NCI-H2227 treated with DMSO at 0.1 percent for 48 hours (cell line): ENCODE measurements at places on chromosomes 3 and 15.

DNA sequence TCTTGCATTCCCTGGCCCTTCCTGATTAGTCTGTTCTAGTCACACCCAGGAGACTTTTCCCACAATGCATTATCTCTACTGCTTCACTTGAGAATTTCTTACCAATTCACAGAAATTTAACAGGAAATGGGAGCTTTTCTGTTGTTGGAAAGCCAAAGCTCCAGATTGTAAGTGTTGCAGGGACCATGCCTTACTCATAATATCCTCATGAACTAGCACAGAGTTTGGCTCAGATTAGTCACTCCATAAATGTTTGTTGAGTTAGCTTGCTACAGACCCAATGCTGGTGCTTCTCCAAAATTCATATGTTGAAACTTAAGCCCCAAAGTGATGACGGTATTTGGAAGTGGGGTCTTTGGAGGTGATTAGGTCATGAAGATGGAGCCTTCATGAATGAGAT is 232.6 kb downstream of the GAP43 start:
- no peak for DNase-seq

GRCh38 chr3:43923104-43923882 is 232.6 kb downstream of the ABHD5 start:
- DNase-seq = no peak

GRCh38 chr3:171459137-171459941 is 866 bp downstream of the TNIK start:
- DNase-seq = peak; percentile 36

GRCh38 chr3:114527036-114527644 is 233.3 kb downstream of the TIGIT start:
- no peak for DNase-seq

GRCh38 chr3:11120091-11120805 is 34.0 kb upstream of the HRH1 start:
- no peak for DNase-seq

DNA sequence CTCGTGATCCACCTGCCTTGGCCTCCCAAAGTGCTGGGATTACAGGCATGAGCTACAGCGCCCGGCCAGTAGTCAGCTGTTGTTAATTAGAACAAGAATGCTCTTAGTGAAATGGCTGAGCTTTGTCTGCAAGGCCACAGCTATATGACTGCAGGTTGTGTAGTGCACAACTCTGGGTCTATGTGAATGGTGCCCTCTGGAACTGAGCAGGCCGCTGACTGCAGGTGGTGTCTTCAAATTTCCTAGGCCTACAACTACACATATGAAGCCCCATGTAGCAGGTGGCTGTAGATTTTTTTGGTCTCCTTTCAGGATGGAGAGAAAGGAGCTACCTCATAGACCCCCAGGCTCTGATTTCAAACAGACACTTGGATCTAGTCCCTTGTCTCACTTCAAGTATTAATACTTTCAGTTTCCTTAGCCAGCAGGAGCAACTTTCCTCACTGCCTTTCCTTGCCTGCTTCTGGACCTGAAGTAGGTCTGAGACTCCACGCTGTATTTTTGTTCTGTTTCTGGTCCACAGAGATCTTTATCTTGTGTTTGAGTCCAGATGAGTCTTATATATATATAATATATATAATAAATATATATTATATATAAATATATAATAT is 86.9 kb downstream of the C3orf80 start:
- no peak for DNase-seq

- DNase-seq = no peak
Observed at GRCh38 chr3:139705631-139706030, 27.9 kb upstream of the NMNAT3 start.

DNA sequence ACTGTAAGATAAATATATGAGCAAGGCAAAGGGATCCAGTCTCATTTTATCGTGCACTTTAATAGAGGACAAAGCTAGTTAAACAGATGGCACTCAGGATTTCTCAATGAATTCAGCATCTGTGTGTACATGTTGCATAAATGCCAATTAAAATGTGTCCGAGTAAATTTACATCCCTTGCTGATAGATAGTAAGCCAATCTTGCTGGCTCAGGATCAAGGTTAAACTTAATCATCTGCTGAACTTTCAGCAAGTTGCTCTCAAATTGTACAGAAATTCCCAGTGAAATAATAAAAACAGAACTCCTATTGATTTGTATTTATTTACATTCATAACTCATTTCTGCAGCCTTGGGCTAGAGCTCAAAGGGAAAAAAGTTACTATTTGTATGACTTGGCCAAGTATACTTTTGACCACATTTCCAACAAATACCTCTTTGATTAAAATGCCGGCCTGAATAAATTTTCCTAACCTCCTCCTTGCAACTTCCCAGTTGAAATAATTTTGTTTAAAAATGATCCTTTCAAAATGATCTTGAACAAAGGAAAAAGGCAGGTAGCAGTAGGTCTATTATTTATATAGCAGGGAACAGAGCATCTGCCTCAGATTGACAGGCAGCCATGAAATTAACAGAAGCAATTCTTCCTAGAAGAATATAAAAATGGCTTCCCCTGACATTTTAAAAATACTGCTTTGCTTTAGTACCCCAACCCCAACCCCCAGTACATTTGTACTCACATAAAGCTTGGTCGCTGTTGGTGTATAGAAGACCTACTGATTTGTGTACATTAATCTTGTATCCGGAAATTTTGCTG is 1001.9 kb downstream of the ROBO1 start:
- DNase-seq = peak; percentile 36

DNA sequence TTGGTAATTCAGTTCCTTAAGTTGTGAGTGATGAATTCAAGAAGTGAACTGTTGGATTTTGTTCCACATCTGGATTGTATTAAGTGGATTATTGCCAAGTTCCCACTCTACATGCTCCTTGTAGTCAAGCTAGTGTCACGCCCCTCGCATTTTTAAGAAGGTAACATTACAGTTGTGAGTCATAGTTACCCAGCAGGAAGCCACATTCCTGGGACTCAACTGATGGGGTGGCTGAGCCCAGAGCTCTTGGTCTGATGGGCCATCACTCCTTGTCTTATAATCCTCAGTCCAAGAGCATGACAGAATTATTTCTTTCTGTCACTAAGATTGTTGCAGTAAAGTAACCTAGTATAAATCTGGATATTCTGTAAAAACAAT is 102.7 kb downstream of the PTPRG start:
- DNase-seq = no peak

- DNase-seq = no peak
Observed at GRCh38 chr3:193310914-193311723, 67.4 kb downstream of the ATP13A5 start.

GRCh38 chr3:17243621-17244020 is 358.9 kb downstream of the PLCL2 start:
- no peak for DNase-seq

DNA sequence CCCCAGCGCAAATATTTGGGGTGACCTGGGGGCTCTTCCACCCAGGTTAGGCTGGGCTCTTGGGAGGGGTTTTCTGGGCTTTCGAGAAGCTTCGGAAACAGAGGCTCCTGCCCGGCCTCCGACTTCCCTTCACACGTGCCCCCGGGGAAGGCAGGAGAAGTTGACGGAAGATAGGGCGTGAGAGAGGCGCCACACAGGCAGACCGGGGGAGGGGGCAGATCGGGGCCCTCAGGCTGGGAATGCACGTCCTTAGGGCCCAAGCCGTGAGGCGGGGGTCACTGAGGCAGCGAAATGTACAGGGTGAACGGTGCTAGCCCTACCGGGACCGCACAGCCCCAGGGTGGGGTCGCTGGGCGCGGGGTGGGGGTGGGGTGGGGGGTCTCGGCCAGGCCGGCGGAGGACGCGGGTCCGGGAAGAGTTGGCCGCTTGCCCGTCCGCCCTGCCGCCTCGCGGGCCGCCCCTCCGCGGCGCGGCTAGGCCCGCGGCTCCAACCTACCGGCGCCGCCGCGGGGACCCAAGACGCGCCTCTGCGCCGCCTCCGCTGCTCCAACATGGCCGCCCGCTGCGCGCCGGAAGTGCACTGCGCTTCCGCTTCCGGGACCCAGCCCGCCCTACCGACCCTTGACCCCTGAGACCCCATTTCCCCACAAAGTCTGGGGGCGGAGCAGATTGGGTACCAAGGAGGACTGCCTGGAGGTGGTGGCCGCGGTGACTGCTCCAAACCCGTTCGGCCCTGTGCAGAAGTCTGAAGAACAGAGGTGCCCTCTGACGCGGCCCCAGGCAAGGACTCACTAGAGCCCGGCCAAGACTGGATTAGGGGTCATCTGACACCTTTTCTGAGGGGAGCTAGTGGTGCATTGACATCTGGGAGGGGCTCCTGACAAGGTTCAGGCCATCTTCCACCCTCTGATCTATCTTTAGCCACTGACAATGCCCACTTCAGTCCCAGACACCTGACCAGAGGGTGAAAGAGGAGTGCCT is at the start of gene CCDC71:
Gene CCDC71, minus strand, starts transcription at position 561 of the 981 bp plus-strand sequence. CDS start 2,123 bp downstream, outside the sequence.
- DNase-seq = peak; percentile 47

- no peak for DNase-seq
Observed at GRCh38 chr3:58206406-58207011, 4.3 kb downstream of the DNASE1L3 start.

- no peak for DNase-seq
Observed at GRCh38 chr3:119227070-119227850, 13.4 kb downstream of the B4GALT4 start.

GRCh38 chr15:99993262-99993661 is 260.0 kb upstream of the LYSMD4 start:
- DNase-seq = no peak

GRCh38 chr3:123180791-123181190 is 21.0 kb upstream of the SEC22A start:
- DNase-seq = no peak

GRCh38 chr3:182644790-182645433 is 148.4 kb upstream of the ATP11B start:
- DNase-seq = no peak

DNA sequence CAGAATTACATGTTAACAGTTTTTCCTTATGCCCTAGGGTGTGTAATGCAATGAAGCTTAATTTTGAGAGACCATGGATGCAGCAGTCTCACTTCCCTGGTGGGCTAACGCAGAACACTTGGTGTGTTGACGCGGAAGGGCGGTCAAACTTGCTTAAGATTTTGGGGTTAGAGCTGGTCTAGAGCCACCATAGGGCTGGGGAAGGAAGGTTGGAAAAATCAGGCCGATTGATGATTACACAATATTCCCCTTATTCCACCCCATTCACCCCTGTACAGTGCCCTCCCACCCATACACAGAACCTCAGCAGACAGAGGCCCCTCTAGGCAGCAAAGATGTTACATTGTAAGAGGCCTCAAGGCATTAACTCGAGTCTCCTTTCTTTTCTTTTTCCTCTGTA is 24.3 kb downstream of the VGLL4 start:
- DNase-seq = no peak

DNA sequence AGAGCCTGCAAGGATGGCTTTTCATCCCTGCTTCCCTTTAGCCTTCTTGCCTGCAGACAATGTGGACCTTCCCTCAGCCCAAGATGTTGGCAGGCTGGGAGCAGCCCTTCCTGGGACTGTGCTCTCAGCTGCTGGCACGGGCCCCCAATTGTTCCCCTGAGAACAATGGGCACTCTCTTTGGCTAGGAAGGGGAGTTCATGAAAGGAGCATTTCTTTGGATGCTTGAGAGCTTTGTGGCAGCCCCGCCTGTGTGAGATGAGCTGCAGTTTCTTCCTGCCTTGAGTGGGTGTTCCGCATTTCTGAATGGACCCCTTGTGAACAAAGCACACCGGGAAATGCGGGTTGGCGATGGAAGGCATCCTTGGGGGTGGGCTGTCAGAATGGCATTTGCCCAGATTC is 35.0 kb upstream of the BSN start:
- no peak for DNase-seq

DNA sequence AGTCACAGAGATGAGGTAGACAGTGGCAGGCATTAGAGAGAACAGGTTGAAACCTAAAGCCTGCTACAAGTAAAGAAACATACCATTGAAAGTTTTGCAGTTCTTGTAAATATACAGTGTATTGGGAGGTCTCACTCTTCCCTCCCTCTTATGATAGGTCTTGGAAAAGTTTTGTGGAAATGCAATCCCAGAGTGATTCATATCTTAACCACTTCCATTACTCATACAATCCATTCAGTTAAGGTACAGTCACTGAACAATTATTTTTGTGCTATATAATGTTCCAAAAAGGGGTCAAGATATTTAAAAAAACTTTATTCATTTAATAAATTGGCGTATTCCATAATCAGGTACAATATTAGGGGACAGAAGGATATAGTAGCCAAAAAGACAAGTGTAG is 737.7 kb upstream of the ALCAM start:
- DNase-seq = no peak

- no peak for DNase-seq
Observed at GRCh38 chr3:133944641-133945380, 49.1 kb upstream of the RAB6B start.

- no peak for DNase-seq
Observed at GRCh38 chr3:112654492-112654891, 13.5 kb upstream of the CCDC80 start.

GRCh38 chr15:37693926-37694325 is 240.5 kb upstream of the TMCO5A start:
- no peak for DNase-seq

- no peak for DNase-seq
Observed at GRCh38 chr3:133644768-133645167, 17.0 kb downstream of the TOPBP1 start.

DNA sequence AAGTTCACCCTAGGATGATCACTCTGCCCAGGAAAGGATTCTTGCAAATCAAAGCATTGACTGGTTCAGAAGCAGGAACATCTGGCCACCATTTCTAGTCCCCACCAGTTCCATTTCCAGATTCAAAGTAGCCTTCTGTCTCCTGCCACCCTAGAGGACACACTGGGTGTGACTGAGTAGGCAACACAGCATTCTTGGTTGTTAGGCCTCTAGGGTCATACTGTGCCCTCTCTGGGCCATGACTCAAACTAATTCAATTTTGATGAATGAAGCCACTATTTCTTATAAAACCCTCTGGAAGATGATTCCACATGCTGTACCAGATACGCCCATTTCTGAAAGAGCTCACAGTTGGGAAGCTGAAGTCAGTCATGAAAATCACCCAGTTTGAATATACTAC is 69.7 kb downstream of the WDR76 start:
- DNase-seq = no peak

- no peak for DNase-seq
Observed at GRCh38 chr15:67906382-67906781, 66.5 kb upstream of the RNU6-1 start.

GRCh38 chr15:71547011-71547410 is 263.3 kb upstream of the NR2E3 start:
- peak; percentile 23 for DNase-seq

DNA sequence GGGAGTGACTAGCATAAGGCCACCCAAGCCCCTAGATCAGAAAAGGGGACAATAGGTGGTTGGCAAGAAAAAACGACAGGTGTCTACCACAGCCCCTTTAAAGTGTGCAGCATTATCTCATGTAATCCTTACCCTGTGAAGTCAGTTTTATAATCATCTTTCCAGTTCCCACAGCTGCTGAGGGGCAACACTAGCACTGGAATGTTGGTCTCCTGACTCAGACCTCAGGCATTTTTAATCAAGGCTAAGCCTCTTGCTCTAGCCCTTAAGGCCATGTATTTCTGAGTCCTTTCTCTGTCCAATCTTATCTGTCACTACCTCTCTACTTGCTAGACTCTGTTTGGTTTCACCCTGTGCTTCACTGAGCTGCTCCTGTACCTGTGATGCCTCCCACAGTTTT is 171.7 kb downstream of the TLE3 start:
- no peak for DNase-seq
